ENCODE measurements at places on chromosomes 1 and 21. TPM values are rescaled to one million over a fixed set of nuclear protein-coding genes. Genes with fewer than 3 reads are reported as not detected.

KCNE2 gene
- total RNA-seq, result not detected

PRAMEF9 gene
- total RNA-seq, result not detected

CLDN17 gene
- not detected for total RNA-seq

C1orf94 gene
- not detected for total RNA-seq

ARHGAP30 gene
- not detected for total RNA-seq

FLG gene
- total RNA-seq, result not detected

SLC45A1 gene
- not detected for total RNA-seq

MINDY1 gene
- 11.3 TPM for total RNA-seq

KCNQ4 gene
- 0.11 TPM for total RNA-seq

KCNK1 gene
- total RNA-seq, result 0.45 TPM

DNA sequence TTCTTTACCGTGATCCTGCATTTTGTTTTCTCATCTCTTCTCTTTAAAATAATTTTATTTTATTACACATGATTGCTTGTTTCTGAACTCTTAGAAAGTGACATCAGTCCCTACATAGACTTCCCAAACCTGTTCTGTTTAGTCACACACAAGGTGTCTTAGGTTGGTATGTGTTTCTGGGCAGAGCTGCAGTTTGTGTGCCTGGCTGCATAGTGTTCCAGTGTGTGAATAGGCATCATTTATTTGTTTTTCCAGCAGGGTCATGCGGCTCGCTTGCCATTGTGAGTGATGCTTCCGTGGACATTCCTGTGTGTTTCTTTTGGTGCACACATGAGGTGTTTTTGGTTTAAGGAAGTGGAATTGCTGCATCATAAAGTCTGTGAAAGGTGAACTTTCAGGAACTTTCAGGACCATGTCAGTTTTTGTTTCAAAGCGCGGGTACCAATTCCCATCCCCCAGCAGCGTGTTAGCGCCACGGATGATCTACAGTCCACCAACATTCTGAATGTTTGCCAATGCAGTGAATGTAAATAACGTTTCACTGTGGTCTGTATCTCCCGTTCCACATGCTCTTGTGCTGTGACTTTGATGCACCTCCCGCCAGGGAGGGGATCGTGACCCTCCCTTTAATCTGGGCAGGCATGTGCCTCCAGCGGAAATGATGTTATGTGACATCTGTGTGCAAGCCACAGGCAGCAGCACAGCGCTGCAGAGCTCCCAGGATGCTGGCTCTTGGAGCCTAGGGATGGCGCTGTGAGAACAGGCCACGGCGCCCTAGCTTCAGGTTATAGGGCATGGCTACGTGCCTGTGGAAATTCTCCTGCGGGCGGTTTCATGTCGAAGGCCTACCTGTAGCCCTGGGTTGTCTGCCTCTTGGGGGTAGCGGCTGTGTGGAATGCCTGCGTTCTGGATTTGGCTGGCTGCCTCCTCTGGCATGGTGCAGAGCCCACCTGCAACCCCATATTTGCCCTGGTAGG, 144.6 kb upstream of the COL6A1 start:
- no peak for DNase-seq

GRCh38 chr1:229288516-229288915, 17.6 kb downstream of the RAB4A start:
- no peak for DNase-seq

DNA sequence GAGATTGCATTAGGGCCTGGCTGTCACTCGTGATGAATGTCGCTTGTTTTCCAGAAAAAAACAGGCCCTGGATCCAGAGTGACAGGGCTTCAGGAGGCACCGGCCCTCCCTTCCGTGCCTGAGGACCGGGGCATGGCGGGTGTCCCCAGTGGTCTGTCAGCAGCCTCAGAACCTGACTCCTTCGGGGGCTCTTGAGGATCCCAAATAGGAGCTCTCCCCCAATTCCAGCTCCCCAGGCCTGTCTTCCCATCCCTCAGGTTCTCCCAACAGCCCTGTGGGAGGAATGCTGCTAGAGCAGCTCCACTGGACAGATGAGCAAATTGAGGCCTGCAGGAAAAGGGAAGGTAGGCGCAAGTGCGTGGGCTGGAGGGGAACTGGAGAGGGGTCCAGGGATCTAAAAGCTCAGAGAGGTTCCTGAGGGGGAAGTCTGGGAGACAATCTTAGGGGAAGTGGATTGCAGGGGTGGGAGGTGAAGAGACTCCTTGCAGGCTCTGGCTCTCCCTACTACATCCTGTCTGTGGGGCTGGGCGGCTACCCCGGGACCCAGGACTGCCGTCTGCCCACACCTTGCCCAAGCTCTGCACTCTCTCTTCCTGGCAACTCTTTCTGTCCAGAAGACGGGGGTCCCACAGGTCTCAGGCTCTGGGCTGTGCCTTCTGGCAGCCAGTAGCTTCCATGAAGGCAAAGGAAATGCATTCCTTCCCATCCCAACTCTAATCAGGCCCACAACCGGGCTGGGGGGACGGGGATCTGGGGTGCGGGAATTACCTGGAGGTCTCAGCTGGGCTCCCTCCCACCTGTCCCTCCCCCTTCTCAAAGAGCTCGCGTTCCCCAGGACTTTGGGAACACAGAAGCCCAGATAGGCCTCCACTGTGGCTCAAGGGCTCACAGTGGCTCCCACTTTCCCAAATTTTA, 105.7 kb upstream of the CASZ1 start:
- no peak for DNase-seq

GRCh38 chr1:204455063-204455830, 39.4 kb downstream of the PIK3C2B start:
- no peak for DNase-seq

DNA sequence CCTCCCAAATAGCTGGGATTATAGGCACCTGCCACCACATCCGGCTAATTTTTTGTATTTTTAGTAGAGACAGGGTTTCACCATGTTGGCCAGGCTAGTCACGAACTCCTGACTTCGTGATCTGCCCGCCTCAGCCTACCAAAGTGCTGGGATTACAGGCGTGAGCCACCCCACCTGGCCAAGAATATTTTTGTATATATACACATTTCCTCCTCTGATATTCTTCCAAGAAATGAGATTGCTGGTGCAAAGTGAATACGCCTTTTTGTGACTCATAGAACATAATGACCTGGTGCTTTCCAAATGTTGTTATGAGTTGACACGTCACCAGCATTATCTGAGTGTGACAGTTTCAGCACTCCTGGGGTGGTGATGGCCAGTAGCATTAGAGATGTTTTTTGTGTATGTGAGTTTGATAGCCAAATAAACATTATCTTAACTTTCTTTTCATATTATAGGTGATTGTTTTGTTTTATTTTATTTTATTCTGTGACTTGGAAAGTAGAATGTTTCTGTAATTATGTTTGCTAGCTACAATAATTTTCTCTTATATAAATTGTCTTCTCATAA, 54.9 kb downstream of the KCNK1 start:
- no peak for DNase-seq

DNA sequence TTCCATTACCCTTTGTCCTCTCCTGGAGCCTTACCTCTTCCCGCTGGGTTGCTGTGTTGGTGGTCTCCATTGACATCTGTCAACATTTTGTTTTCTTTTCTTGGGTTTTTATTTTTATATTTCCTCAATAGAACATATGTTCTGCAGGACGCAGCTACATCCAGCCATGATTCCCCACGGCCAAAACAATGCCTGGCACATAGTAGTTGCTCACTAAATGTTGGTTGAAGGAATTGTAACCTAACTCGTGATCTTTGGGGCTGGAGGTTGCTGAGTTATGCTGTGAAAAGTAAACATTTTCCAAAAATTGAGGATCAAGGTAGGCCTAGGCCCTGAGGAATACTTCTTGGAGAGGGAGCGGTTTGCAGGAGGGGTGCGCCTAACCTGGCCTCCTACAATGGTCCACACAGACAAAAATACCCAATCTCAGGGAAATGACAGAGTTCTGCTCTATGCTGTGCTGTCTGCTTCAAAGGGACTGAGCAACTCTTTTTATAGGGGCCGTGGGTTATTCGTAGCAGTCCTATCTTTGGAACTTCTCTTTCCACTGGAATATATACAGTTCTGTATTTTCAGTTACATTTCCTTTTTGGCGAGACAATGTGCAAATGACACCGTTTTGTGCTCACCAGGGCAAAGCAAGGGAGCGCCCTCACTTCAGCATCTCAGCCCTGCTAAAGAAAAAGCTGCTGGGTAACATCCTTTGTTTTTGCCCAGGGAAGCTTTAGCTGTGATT, 1.4 kb downstream of the PDPN start:
- no peak for DNase-seq

DNA sequence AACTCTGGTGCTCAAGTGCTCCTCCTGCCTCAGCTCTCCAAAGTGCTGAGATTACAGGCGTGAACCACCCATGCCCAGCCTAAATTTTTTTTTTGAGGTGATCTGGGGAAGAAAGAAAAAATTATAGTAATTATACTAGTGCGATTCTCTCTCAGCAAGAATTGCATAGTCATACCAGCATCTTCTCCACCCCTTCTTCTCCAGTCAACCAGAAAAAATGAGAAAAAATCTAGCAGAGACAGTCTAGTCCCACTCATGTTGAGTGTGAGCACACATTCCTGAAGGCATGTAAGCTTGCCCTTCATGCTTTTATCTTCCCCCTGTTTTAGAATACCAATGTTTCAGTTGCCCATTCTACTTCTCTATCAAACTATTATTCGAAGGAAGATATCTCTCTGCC, 207.6 kb downstream of the S1PR1 start:
- no peak for DNase-seq

GRCh38 chr1:183913567-183913993, 108.7 kb downstream of the RGL1 start:
- DNase-seq, result no peak

- DNase-seq, result peak; percentile 57
Observed at GRCh38 chr1:246476771-246477170, 30.3 kb downstream of the SMYD3 start.

DNA sequence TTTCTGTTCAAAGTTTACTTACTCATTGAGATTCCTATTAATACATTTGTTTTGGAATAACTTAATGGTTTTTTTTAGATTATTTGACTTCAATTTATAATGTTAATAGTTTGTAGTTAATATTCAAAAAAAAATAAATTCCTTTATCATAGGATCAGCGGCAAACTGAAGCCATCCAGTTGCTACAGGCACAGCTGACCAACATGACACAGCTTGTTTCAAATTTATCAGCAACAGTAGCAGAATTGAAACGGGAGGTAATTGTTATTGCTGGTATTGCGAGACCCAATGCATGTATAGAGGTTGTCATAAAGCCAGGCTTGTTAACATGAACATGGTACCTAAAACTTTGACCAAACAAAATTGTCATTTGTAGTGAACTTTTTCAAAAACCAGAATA, 59.0 kb upstream of the FASLG start:
- DNase-seq, result no peak

DNA sequence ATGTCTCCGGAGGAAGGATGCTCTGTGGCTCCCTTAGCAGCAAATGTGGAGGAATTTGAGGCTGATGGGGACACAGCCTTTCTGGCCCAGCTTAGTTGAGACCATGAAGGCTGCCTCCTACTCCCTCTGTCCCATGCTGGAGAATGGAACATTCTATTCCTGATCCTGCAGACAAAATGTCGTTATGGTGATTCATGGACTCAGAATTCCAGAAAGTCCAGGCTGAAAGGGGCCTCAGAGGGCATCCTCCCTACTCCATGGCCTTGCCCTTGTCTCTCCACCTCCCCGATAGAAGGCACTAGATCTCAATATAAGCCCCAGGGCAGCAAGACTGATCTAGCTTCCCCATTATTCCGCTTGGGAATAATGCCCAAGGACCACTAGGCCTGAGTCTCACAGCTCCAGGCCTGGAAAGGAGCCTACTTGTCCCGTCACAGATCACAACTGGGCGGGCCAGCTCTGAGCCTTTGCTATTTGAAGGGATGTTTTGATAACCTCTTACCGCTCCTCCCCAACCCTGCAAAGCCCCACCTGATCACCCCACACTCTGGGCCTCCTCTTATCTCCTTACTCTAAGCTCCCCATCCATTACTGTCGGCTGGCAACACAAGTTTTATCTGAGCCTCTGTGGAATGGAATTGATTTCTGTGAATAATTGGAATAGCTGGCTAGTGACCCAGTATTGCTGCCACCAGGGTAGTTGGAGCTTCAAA, 52.8 kb upstream of the TRABD2B start:
- no peak for DNase-seq

- no peak for DNase-seq
Observed at GRCh38 chr1:29636936-29637335, 400.6 kb downstream of the PTPRU start.

DNA sequence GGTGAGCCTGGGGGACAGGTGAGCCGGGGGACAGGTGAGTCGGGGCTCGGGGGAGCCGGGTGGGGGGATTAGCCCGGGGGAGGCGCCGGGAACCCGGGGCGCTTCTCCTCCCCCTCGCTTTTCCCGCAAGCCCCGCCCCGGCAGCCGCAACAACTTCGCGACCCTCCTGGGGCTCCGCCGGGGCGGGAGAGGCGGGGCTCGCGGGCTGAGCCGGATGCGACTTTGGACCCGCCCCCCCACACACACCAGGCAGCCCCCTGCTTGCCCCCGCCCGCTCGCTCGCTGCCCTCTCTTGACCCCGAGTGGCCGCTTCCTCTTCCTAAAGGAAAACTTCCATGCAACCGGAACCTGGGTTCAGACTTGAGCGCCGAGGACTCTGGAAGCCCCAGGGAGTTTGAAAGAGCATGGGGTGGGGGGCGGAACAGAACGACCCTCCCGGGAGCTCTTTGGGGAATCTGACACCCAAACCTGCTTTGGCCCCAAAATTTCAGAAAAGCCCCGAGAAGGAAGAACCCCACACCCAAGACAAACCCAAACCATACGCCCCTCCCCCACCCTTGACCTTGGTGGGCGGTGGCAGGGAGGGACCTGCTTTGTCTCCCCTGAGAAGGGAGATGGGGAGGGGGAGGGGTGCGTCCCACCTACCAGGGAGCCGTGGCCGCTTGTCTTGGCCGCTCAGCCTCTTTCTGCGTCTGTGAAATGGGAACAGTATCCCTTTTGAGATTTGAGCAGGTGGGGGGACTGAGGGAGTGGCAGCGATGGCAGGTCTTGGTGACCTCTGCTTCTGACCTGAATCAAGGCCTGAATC, 550 bp downstream of the ARHGEF16 start:
- no peak for DNase-seq

DNA sequence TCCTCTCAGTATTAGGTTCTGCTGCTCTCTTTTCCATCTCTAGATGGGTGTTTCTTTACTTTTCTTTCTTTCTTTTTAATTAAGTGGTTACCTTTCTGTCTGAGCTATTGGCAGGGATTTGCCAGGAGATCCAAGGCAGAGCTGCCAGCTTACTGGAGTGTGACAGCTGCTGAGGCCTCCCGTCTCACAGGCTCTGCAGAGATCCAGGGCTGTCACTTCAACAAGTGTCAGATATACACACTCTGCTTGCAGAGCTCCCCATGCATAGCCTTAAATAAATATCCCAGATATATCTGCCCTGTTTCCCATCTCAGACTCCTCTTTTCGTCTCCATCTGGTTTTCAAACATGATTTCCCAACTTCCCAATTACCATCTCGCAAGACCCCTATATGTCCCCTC, 124.3 kb downstream of the NOS1AP start:
- DNase-seq, result no peak

DNA sequence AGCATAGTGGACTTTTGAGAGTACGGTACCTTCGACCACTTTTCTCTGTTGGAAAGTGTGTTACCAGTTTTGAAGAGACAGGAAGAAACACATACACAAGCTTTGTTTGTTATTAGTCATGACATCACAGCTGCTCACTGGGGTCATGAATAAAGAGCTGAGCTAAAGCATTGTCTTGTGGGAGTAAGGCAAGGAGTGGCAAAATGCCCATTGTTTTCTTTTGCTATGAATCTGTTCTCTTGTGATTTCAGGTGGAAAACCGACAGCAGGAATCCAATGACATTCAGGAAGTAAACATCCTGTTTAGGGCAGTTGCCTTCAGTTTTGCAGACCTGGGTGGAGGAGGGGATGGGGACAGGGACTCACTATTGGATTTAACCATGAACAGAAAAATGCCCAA, 66.2 kb downstream of the RGL1 start:
- peak; percentile 21 for DNase-seq
